Left ventricle myocardium inferior (tissue), 1 donor: ENCODE measurements at places on chromosomes 12 and 14. TPM values are rescaled to one million over a fixed set of nuclear protein-coding genes. Genes with fewer than 3 reads are reported as not detected.

ASCL1 gene
- total RNA-seq = not detected

CISTR gene
- 2.1 TPM for total RNA-seq

DNA sequence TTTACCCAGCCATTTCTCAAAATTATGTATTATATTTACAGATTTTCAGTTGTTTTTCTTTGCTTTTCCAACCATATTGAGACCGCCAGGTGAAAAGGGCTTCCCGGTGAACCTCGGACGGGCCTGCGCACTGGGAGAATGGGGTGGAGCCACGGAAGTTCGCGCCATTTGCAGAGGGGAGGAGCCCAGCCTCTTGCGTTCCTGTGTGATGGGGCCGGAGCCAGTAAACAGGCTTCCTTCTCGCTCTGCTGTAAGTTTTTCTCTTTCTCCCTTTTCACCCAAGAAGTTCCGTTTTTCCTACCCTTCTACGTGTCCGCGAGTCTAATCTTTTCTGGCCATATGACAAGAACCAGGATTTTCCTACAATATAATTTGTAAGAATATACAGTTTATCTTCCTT lies 1108.8 kb upstream of the SEL1L start:
- no peaks in the 10 kb centered on the region for H3K4me1 ChIP-seq
- no peaks in the 10 kb centered on the region for H3K27me3 ChIP-seq
- H3K27ac ChIP-seq = no peak overlapping the region
- DNase-seq = no peak
- no peaks in the 10 kb centered on the region for H3K36me3 ChIP-seq

DNA sequence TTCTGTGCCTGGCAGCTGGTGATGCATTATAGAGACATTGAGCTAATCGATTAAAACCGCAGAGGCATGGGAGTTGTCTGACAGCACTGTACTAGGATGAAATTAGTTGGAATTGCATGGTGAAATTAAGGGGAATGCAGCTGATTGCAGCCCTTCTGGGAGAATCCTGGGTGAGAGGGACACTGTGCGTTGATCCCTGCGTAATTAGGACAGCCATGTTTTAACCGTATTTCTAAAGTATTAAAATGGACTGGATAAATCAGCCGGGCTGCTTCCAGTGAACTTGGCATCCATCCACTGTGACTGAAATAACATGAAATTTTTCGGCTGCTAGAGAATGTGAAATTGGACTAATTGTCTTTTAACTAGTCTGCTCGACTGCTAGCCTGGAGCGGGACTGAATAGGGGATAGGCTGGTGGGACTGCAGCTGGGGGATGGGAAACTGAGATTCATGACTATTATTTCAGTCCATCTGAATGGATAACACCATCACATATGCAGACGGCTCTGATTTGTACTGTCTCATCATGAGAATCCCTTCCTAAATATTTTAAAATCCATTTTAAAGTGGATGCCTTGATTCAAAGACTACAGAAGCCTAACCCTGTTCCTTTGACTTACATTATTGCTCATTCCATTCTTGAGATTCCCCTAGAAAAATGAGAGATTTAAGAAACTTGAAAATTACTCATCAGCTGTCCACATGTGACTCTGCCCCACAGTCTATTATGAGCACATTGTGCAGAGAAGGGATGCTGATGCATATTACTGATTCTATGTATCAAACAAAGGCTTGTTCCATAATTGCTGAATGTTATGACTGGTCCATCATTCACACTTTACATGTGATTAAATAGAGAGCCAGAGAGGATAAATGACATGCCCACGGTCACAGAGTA lies 343.9 kb downstream of the NPAS3 start:
- no peak for DNase-seq
- H3K27me3 ChIP-seq = no peaks in the 10 kb centered on the region
- no peaks in the 10 kb centered on the region for H3K36me3 ChIP-seq
- H3K4me1 ChIP-seq = no peaks in the 10 kb centered on the region
- peak overlapping the region; percentile 1 for H3K4me3 ChIP-seq

GRCh38 chr14:37090026-37090425 lies 82.4 kb downstream of the SLC25A21 start:
- H3K4me1 ChIP-seq = no peaks in the 10 kb centered on the region
- no peaks in the 10 kb centered on the region for H3K27me3 ChIP-seq
- H3K27ac ChIP-seq = no peak overlapping the region
- H3K4me3 ChIP-seq = no peak overlapping the region
- no peak for DNase-seq
- H3K36me3 ChIP-seq = no peaks in the 10 kb centered on the region
